ENCODE measurements at places on chromosomes 4 and X. TPM values are rescaled to one million over a fixed set of nuclear protein-coding genes. Genes with fewer than 3 reads are reported as not detected.

DNA sequence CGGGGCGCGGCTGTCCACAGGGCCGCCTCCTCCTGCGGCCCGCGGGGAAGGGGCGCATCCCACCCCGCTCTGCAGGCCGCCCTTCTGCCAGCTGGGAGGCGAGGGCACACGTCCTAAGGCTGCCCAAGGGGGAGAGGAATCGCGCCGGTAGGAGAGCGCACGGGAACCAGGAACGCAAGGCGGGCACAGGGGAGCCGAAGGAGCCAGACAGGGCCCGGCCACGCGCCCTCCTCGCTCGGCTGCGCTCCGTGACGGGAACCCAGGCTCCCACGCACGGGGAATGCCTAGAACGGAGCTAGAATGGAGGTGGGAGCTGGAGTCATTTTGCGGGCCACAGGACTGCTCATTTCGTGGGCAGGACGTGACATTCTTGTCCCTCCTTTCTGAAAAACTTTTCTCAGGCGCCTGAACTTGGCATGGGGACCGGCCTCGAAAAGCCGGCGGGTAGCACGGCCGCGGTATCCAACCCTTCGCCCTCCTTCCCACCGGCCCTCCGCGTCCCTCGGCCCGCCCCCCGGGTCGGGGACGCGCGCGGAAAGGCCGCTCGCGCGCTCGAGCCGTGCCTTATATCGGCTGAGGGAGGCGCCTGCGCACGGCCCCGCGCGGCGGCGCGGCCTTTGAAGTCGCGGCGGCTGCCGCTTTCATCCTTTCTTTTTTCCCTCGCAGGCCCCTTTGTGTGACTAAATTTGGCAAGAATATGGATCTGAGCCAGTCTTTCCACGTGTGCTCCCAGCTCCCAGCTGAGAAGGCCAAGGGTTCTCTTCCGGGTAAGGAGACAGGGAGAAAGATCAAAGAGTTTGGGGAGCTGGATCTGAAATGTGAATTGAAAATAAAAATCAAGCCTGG lies 4.2 kb upstream of the LEF1 start:
- H3K36me3 ChIP-seq, result no peaks in the 10 kb centered on the region
- H3K4me3 ChIP-seq, result peak overlapping the region; percentile 71
- H3K4me1 ChIP-seq, result peaks cover 39% of the 10 kb centered on the region

- no peaks in the 10 kb centered on the region for H3K27me3 ChIP-seq
- no peak for DNase-seq
- no peak overlapping the region for H3K4me3 ChIP-seq
- no peak overlapping the region for H3K27ac ChIP-seq
- no peaks in the 10 kb centered on the region for H3K4me1 ChIP-seq
These were observed 56.6 kb downstream of the AASDH start for GRCh38 chr4:56330691-56331090.

DNA sequence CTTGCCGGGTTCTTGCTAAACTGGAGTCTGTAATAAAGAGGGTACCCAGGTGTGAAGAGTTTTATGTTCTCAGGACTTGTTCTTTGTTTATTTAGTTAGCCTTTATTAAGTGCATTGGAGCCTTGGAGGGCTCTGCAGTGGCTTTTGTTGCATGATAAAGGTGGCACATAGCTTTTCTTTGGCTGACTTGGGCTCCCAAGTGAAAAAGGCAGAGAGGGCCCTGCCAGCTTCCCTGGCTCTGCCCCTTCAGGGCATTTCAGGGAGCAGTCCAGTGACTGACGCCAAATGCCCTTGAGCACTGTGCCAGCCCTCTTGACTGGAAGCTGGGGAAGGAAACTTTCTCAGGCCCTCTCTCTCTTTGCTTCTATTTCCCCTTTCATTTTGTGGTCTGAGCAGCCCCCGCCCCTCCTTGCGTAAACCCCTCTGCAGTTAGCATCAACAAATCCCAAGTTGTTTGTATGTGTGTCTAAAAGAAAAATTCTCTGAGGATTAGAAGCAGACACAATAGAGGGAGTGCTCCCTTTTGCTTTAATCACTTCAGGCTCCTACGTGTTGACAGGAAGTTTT lies 152.2 kb downstream of the NHS start:
- H3K4me1 ChIP-seq, result peaks cover 21% of the 10 kb centered on the region
- peak overlapping the region; percentile 73 for H3K27ac ChIP-seq
- no peaks in the 10 kb centered on the region for H3K36me3 ChIP-seq
- H3K27me3 ChIP-seq, result no peaks in the 10 kb centered on the region

DNA sequence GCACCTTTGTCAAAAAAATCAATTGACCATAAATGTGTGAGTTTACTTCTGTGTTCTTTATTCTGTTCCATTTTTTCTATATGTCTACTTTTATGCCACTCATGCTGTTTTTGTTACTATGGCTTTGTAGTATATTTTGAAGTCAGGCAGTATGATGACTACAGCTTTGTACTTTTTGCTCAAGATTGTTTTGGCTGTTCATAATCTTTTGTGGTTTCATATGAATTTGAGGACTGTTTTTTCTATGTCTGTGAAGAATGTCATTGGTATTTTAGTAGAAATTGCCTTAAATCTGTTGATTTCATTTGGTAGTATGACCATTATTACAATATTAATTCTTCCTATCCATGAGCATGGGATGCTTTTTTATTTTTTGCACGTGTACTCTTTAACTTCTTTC lies 346.8 kb downstream of the PPP3CA start:
- H3K36me3 ChIP-seq, result no peaks in the 10 kb centered on the region
- H3K4me3 ChIP-seq, result no peak overlapping the region
- no peaks in the 10 kb centered on the region for H3K27me3 ChIP-seq
- no peak for DNase-seq
- H3K27ac ChIP-seq, result no peak overlapping the region

The UGT2B28 gene
- not detected for total RNA-seq

The DCX gene
- total RNA-seq, result 0.05 TPM

The ANXA3 gene
- total RNA-seq, result 34.5 TPM

Measured in left ventricle myocardium inferior (tissue), 1 donor.